ENCODE measurements at places on chromosomes 2 and 18.

GRCh38 chr18:6920099-6920955 is 190.8 kb downstream of the ARHGAP28 start:
- DNase-seq = peak; percentile 77

- DNase-seq = peak; percentile 80
Measured at GRCh38 chr2:27085673-27086089, 891 bp upstream of the KHK start.

DNA sequence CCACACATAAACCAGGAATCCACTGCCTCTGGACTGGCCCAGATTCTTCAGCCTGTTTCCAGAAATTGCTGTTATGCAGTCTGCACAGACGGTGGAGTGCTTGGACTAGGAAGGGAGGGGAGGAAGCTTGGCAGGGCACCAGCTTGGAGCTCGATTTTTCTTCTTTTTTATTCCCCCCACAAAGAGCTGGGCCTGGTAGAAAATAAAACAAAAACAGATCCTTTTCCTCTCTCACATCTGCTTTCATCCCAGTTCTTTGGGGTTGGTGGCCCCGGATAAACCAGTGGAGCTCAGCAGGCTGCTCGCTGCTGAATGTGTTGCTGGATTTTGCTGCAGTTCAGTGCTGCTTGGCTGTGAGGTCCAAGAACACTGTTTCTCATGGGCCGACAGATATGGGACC is 16.0 kb downstream of the LRRTM1 start:
- no peak for DNase-seq

- no peak for DNase-seq
Measured at GRCh38 chr2:230269715-230270114, 44.2 kb downstream of the SP140 start.

GRCh38 chr18:45793264-45793965 is 32.1 kb upstream of the SIGLEC15 start:
- DNase-seq = peak; percentile 75

GRCh38 chr2:189008555-189009262 is 34.5 kb downstream of the COL3A1 start:
- DNase-seq = no peak

- DNase-seq = no peak
Measured at GRCh38 chr2:52036024-52036423, 1004.1 kb upstream of the NRXN1 start.

DNA sequence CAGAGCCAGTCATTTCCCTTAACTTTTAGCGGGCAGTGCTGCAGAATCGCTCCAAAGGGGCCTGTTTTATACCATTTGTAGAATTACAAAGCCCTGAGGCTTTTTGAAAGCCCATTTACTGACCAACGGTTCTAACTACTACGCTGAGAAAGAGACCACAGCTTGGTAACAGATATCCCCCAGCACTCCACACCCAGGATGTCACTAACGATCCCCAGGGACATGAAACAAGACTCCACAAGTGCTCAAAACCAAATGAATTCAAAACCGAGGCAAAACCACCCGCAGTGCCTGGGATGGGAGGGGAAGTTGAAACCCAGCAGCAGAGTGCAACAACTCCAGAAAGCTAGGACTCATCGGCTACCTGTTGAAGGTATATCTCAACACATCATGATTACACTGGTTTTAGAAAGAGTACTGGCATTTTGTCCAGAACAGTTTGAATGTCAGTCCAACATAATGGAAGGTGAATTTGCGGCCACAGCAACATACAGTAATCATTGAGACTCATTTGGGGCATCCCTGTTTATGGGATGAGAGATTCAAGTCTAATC is 33.6 kb upstream of the LRP2 start:
- no peak for DNase-seq

DNA sequence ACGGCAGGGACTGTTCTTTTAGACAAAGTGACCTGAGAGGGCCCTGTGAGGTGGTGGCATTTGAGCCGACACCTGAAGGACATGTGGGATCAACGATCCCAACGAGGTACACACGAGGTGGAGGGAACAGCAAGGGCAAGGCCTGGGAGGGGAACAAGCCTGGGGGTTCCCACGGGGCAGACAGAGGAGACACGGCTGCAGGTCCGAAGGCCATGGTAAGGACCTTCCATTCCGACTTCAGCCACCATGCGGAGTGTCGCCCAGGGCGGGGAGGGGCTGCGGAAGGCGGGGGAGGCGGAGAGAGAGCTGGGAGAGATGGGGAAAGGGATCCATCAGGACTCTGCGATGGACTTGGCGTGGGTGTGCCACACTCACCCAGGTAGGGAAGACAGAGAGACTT is 151.8 kb downstream of the HDAC4 start:
- DNase-seq = no peak

DNA sequence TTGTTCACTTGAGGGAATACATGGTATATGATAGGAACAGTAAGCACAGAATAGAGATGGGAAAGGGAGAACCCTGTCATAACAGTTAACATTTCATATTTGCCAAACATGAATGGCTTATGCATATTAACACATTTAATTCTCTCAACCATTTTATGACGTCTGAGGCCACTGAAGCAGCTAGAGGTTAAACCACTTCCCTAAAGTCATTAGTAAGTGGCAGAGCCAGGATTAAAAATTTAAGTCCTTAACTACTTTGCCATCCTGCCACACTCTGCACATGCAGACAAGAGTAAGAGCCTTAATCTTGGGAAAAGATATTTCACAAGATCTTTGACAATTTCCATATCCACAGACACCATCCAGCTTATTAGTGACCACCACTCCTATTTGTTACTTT is 2.1 kb downstream of the LIPT1 start:
- no peak for DNase-seq

- peak; percentile 88 for DNase-seq
Measured at GRCh38 chr2:126886211-126886915, 12.3 kb upstream of the TEX51 start.

GRCh38 chr2:239523954-239524330 is 123.1 kb upstream of the HDAC4 start:
- DNase-seq = no peak

- DNase-seq = no peak
Measured at GRCh38 chr2:61605245-61605644, 67.1 kb upstream of the XPO1 start.

DNA sequence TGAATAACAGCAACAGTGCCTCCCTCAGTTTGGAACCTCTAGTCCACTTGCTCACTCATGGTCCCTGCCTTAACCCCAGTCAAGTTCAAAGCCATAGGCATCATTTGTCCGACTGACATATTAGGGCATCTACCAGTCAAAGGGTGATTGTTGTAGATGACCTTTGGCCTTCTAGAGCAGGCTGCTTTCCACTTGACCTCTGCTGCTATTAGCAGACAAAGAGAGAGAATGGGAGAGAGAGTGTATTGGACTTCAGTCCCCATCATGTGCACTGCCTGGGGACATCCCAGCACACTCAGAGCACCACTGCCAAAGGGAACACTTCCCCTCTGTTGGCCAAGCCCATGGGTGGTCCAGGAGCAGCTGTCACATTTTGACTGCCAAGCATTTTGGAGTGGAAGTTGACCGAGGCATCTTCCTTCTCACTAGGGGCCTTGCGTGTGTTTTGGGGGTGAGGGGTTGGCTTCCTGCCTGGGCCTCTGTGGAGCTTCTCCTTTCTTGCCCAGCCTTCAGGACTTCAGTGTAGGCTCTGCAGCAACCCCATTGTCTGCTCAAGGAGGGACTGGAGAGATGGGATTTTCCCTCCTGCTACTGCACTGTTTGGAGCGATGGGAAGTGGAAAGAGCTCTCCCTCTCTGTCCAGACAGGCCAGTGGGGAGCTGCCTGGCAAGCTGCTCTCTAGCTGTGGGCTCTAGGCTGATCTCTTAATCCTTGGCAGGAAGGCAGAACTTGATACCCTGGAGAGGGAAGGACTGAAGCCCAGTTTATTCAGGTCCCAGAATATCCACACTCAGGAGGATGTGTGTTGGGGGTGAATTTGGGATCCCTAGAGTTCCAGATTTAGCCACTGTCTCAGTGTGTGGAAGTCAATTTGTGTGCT is 68.1 kb downstream of the TMEM247 start:
- no peak for DNase-seq

- DNase-seq = no peak
Measured at GRCh38 chr2:188305271-188305670, 13.6 kb downstream of the GULP1 start.
